ENCODE measurements at places on chromosomes 6 and 20.

DNA sequence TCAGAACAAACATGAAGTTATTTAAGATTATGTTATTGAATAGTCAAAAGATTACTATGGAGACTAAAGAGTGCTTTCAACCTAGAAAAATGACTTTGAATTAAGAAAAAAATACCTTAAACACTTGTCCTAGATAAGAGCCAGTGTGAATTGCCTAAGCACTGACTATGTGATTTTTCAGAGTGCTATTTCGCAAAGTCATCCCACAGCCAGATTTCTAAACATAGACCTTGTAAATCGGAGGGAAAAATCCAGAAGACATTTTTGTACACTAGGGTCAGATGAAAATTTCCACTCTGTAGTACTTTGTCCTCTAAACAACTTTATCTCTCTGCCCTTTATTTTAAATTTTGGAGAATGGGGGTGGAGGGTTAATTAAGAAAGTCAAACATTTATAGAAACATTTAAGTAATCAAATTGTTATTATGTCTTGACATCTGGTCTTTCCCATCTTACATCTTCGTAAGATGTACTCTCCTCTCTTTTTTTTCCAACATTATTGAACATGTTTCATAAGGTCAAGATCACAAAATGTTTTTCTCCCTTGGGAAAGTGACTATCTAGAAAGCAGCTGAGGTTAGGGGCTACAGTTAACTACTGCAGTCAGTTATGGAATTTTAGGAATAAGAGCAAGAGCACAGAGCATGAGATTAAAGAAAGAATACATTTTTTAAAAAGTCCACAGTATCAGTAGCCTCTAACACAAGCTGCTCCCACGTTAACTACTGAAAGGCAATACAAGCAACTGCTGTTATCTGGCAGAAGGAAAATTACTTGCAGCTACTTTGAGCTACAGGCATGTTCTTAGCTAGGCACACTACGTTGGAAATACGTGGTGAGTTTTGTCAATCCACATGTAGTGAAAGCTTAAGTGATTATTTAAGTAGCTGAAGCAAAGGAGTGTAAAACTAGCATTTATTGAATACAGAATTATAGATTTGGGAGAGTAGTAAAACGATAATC is 648.5 kb downstream of the HTR1B start:
- DNase-seq, result no peak

GRCh38 chr20:16005915-16006493 is 567.2 kb downstream of the KIF16B start:
- DNase-seq, result no peak

DNA sequence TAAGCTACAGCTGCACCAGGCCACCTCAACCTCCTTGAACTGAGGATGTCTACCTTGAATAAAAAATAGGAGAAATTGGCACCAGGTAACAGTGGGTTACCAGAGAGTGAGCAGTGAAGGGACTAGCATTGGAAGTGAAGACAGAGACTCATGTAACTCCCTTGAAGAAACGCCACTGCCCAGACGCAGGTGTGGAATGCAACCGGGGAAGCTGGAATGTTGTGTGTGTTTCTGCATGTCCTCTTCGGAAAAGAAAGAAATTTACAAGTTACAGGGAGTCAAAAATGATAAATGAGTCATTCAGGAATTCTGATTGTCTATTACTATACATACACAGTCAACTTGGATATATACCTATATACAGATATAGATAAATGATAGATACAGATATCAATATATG is 514.7 kb upstream of the AGPAT4 start:
- DNase-seq, result no peak

DNA sequence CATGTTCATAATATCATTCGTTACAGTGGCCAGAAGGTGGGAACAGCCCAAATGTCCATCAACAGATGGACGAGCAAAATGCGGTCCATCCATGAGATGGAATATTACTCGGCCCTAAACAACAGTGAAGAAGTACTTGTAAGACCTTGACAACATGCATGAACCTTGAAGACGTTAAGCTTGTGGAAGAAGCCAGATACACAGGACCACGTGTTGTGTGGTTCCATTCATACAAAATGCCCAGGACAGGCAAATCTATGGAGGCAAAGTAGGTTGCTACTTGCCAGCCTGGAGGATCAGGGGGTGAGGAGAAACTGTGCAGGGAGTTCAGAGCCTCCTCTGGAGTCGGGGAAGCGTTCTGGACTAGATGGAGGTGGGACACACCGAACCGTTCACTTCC is 207.1 kb downstream of the ERMARD start:
- DNase-seq, result no peak

GRCh38 chr20:14657266-14658005 is 320.0 kb upstream of the FLRT3 start:
- DNase-seq, result no peak

DNA sequence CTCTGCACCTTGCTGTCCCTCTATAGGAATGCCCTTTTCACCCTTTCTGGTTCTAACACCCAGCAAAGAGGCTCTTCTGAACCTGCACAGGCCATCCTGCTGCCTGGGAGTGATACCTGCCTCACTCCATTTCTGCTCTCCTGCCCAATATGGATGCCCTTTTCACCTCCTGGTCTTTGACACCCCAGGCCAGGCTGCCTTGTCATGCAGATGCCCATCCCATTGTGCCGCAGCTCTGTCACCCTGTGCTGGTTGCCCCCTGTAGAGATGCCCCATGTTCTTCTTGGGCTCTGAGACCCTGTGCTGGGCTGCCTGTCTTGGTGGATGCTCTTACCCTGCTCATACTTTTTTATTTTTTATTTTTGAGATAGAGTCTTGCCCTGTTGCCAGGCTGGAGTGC is 95.3 kb downstream of the CDKAL1 start:
- no peak for DNase-seq

DNA sequence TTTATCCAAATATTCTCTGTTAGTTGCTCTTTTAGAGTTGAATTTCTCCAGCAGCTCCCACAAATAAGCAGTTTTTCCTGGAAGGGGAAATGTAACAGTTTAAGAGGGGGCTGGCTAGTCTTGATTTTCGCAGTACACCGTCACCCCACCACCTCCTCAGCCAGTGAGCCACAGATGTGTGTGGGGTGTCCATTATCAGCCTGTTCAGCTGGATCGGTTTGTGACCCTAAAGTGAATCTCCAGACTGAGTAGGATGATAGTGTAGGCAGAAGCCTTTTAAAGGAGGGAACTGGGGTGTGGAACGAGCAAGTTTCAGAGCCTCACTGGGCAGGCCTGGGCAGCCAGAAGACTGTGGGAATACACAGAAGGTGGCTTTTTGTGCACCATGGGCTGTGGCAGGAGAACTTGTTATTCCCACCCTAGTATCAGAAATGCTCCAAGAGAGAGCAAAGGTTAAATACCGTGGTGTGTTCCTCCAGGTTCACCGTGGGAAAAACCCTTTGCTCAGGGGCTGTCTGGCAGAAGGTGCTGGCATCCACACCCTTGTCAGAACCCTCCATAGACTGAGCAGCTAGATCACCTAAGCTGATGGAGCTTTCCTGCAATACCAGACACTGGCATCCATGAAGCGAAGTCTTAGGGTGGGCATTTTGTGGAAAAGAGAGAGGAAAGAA is 230.9 kb upstream of the MOCS1 start:
- no peak for DNase-seq

GRCh38 chr6:2257363-2257762 is 12.0 kb upstream of the GMDS start:
- no peak for DNase-seq

- no peak for DNase-seq
Measured at GRCh38 chr6:153123801-153124200, 7.3 kb downstream of the RGS17 start.

- no peak for DNase-seq
Measured at GRCh38 chr20:50460115-50460607, 50.0 kb upstream of the PTPN1 start.

- no peak for DNase-seq
Measured at GRCh38 chr6:4582506-4583417, 193.4 kb upstream of the CDYL start.

DNA sequence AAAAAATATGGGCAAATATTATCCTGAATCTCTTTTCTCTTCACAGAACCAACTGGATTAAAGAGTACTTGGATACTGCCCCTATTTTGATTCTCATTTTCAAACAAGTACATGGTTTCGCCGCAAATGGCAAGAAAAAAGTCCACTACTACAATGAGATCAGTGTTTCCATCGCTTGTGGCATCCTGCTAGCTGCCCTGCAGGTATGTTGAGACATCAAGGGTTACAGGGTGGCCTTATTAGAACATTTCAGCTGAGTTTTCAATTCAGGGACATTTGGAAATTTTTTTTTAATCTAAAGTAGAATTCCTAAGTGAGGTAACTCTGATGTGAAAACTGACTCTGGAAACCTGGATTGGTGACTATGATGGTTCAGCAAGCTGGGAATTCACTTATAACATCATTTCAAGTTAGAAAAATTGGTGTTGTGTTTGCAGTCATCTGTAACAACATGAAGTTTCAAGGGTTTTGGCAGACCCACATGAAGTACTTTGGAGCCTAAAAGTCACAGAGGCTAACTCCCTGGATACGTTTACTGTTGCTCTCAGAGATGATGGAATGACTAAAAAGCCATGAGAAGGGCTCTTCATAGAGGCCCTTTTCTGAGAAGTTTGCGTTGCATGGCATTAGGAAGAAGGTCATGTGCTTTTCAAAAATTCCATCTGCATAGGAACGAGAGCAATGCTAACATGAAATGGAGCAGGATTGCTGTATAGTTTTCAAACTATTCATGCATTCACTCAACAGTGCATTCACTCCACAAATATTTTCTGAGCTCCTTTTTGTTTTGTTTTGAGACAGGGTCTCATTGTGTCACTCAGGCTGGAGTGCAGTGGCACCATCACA is 25.5 kb downstream of the IYD start:
- DNase-seq, result no peak

DNA sequence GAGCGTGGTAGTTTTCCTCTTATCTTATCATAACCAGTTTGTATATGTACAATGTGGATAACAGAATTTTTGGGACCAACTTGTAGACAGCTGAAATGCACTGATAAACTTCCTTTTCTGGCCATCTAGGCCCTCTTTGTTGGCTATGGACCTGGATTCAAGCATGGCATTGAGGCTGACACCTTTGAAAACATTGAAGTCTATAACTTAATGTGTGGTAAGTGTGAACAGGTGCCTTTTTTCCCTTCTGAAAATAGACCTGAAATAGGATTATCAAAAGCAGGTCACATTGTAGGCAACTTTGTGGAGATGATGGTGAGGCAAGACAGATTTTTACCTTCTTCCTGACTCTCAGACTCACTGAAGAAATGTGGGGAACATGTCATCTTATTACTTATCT is 67.8 kb downstream of the ENPP1 start:
- no peak for DNase-seq

DNA sequence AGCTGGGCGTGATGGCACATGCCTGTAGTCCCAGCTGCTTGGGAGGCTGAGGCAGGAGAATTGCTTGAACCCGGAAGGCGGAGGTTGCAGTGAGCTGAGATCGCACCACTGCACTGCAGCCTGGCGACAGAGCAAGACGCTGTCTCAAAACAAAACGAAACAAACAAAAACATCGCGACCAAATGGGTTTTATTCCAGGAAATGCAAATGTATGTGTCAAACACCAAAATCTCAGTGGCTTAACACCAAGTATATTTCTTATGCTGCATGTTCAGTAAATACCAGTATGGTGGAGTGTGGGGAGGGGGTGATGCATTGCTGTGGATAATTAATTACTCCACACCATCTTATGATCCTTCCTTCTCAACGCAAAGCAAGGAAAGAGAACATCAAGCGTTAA is 28.1 kb downstream of the ACTR5 start:
- no peak for DNase-seq

GRCh38 chr6:72953971-72954381 is 271.3 kb downstream of the KHDC1L start:
- no peak for DNase-seq

DNA sequence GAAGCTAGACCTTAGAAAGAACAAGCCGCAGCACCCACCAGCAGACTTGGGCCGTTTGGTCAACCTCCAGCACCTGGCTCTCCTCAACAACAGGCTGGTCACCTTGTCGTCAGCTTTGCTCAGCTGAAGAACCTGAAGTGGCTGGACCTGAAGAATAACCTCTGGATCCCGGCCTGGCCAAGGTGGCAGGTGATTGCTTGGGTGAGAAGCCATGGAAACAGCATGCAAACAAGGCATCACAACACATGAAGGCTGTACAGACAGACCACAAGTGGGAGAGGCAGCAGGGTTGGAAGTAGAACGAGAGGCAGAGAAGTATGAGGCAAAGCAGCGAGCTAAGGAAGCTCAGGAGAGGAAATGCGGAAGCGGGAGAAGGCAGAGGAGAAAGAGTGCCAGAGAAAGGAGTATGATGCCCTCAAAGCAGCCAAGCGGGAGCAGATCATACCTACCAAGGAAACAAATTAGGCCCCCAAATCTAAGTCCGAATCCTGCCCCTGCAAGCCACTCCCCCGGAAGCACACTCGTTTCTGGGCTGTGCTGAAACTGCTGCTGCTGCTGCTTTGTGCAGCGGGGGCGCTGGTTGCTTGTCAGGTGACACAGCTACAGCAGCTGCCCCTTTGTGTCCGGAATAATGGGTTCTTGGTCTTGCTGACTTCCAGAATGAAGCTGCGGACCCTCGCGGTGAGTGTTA is 121.6 kb upstream of the LGSN start:
- no peak for DNase-seq

Data from stimulated activated CD4-positive, alpha-beta T cell treated with anti-CD3 and anti-CD28 coated beads, Interleukin-1b, Interleukin-23, amount 100 ng/mL, for 1 hour (primary cell).